ENCODE measurements at places on chromosomes 2 and 18.

GRCh38 chr2:124702777-124703176 is 677.7 kb downstream of the CNTNAP5 start:
- no peak for DNase-seq

- DNase-seq = no peak
Observed at GRCh38 chr18:52431683-52432082, 91.7 kb downstream of the DCC start.

DNA sequence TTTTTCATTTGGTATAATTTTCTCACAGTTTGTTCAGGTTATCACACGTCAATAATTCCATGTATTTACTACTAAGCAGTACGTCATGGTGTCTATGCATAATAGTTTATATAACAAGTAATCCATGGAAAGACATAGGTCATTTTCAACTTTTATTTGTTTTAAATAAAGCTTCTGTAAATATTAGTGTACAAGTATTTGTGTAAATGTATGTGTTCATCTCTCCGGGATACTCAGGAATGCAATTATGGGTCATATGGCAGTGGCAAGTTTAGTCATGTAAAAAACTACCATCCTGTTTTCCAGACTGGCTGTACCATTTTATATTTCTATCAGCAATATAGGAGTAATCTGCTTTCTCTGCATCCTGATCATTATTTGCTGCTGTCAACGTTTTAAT is 231.1 kb upstream of the ZNF804A start:
- DNase-seq = no peak

GRCh38 chr2:97546711-97547110 is 43.0 kb downstream of the ANKRD36B start:
- DNase-seq = no peak

DNA sequence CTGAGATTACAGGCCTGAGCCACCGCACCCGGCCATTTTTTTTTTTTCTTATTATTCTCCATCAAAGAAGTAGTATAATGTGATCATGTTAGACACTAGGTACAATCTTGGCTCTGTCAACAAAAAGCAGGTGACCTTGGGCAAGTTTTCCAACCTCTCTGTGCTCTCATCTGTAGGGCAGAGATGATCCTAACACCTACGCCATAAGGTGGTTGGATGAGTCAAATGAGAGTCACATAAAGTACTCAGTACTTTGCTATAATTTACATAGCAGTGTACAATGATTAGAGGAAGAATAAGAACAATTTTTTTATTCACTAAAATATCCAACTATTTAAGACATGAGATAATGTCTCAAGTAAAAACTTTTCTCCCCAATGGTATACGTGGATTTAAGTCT is 128.6 kb downstream of the TGIF1 start:
- DNase-seq = no peak

GRCh38 chr2:231181860-231182512 is 16.4 kb upstream of the ARMC9 start:
- peak; percentile 12 for DNase-seq

DNA sequence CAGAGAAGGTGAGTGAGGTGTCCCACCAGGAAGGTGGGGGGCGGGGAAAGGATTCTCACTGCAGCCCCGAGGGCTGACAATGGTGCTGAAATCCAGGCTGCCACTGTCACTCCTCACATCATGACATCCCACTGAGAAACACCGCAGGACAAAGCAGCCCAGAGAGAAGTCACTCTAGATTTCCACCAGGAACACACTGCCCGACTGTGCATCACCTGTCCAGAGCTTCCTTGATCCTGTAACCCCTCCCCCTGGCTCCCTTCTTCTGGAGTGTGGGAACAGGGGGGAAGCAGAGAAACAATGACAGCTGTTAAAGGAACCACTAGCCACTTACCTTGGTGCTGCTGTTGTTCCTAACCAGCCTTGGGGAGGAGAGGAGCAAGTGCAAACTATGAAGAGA is 69.9 kb downstream of the MRO start:
- no peak for DNase-seq

GRCh38 chr2:19900931-19901441 is 797 bp downstream of the TTC32 start:
- DNase-seq = no peak

DNA sequence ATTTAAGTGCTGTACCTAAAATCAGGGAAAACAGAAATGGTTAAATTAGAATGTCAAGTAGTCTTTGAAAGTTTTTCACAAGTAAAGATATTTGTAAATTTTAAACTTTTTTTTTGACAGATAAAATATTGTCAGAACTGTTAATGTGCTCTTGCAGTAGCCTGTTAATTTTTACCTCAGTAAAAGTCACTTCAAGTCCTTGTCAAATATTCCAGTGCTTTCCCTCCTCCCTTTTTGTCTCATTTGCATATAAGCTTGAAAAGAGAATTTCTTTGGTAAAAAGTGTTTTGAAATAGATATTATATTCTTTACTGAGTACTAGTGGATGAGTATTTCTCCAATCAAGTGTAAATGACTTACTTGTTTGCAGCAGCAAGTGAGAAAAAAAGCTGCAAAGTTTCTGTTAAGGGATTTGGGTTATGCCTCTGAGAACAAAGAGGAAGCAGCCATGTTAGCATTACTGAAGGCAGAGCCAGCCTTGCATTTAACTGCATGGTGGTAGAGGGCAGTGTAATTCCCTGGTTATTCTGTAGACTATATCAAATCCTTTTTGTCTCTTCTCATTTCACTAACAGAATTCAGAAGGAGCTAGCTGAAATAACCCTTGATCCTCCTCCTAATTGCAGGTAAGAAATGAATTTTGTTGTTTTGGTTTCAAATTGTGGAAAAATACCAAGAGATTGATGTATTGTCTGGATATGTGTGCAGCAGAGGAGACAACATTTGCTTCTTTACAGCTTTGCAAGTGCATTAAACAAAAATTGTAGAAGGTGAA is 3.2 kb downstream of the UBE2E3 start:
- DNase-seq = peak; percentile 52

DNA sequence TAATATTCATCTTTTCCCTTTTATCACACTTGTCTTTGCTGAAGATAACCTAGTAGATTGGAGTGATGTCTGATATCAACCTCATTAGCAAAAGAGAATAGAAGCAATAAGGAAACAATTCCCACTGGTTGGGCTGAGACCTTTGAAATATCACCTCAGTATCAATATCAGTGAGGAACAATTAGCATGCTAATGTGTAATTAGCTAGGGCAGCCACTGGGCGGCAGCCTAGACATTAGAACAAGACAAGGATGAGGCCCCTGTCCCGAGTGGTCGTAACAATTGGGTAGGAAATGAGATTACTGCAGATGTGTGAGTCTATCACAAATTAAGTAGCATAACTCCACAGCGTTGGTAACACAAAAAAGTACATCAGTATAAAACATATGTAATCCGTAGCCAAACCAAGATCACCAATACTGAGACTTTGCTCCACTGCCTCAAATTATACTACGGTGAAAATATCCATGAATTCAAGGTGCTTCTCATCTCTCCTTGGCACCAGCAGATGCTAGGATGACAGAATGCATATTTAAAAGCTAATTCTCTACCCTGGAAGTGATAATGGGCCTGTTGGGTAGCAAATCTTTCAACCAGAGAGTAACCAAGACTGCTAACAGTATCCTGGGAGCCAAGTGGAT is 99.1 kb downstream of the ALPK2 start:
- DNase-seq = peak; percentile 72

DNA sequence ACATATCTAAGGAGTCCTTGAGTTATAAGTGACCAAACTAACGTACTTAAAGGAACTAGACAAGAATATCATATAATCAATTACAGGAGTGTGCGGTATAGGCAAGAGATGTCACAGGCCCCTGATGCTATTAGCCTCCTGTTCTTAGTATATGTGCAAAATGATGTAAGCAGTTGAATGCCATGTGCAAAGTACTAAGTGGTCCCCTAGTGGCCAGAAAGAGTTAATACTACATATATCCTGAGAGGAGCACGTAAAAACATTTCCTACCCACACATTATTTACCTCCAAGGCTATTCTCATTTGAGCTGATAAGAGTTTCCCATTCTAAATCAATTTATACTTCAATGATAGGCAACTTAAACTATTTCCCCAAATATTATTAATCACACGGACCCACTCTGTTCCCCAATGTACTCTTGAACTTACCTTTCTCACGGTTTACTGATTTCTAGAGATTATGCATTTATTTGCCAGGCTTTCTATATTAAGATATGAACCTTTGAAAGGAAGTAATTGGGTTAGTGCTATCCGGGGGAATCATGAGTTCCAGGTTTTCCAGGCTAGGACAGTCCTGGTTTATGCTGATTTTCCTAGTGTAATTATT is 158.0 kb upstream of the KLHL14 start:
- DNase-seq = no peak

GRCh38 chr18:9918016-9918680 is 4.3 kb downstream of the VAPA start:
- no peak for DNase-seq

DNA sequence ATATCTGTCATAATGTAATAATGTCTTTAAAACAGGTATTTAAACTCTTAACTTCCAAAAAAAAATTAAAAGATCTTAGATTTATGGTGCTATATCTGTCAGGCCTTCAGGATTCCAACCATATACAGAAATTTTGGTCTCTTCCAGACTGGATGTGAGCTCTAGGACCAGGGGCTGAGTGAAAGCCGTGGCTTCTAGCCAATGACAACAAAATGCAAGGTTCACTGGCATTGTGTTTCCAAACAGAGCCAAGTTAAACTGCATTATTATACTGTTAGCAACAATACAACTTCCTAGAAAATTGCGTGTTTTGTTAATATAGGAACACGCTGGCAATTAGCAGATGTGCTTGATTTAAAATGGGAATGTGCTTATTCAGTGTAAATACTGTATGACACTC is 809.8 kb upstream of the SOX11 start:
- no peak for DNase-seq

Measured in CD4-positive, alpha-beta T cell treated with Interleukin-12 subunit alpha and Interleukin-12 subunit beta, for 1 hour (primary cell).